ENCODE measurements at places on chromosomes 13 and 19.

DNA sequence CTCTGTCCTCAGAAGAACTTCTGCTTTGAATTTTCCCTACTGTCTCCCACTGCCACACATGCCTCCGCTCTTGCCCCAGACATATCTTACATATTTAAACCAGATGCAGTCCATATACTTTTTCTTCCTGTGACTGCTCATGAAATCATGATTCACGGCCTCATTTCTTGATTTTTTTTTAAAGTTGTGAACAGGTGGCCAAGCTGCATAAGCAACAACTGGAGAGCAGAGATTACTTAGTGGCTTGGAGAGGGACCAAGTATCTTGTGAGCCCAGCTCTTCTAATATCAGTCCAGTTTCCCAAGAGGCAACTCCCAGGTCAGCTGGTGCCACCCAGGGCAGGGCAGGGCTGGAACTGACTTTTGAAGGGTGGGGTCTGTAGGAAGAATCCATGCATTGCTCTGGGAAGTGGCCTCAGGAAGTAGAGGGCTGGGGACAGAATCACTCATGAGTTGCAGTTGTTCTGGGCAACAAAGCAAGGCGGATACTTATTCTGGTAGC is 152.4 kb downstream of the LMO7 start:
- DNase-seq: no peak

- DNase-seq: no peak
Observed at GRCh38 chr13:30696278-30697176, 38.8 kb upstream of the ALOX5AP start.

- DNase-seq: no peak
Observed at GRCh38 chr13:28564030-28564429, 69.1 kb upstream of the FLT1 start.

GRCh38 chr13:52879950-52880741 is 31.7 kb upstream of the PCDH8 start:
- no peak for DNase-seq

- DNase-seq: no peak
Observed at GRCh38 chr19:48424694-48425219, 21.0 kb upstream of the GRWD1 start.

GRCh38 chr19:33133438-33134031 is 1.6 kb downstream of the WDR88 start:
- DNase-seq: no peak

DNA sequence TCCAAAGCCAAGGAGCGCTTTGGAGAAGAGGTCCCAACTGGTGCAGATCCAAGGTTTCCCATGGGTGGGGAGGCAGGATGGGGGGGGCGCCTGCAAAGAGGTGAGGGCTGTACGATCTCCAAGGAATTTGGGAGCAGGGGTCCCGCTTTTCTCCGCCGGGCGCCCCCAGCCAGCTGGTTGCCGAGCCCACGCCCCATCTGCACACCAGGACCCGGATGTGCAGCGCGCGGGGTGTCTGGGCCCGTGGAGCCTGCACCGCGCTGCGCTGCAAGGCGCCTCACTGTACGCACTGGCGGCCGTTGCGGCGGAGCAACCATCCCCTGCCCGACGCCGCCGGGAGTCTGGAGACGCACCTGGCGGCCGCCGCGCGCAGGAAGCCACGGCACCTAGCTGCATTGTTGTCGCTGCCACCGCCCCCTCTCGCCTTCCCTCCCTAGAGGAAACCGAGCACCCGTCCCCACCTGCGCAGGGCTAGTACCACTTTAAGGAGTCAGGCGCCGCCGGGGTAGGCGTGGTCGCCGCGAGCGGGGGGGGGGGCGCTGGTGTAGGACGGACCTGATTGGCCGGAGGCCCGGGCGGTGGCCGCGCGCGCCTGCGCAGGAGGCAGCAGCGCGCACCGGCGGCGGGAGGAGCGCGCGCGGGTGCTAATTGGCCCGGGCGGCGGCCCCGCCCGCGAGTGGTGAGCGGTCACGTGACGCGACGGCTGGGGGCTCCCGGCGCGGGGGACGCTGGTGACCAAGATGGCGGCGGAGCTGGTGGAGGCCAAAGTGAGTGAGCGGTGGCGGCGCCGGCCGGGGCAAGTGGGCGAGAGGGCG is at the start of gene PIAS4:
Gene PIAS4, plus strand, starts transcription at position 716 of the 815 bp plus-strand sequence. Its CDS starts 25 bp downstream, at position 741.
- DNase-seq: peak; percentile 93

GRCh38 chr13:79767126-79767525 is 286.2 kb downstream of the NDFIP2 start:
- DNase-seq: no peak

DNA sequence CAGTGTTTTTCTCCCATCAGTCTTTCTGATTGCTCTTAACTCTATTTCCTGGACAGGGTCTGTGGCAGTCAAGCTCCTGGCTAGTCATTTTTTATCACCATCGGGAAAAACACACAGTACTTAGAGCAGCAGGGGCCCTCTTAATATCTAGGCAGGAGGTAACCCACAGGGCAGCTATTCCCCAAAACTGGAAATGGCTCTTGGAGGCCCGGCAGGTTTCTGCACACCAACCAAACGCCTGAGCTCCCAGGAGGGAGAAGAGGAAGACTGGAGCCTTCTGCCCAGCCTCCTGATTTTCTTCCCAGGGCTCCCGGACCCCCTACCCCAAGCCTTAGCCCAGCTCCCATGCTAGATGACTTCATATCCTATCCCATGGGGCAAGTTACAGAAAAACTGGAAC is 49.3 kb upstream of the VSTM2B start:
- no peak for DNase-seq

GRCh38 chr19:47305309-47305751 is 4.3 kb upstream of the C5AR1 start:
- peak; percentile 60 for DNase-seq

GRCh38 chr13:45949161-45949560 is 97.6 kb upstream of the SIAH3 start:
- no peak for DNase-seq

- DNase-seq: no peak
Observed at GRCh38 chr13:23628765-23629565, 58.8 kb downstream of the TNFRSF19 start.

Measured in stimulated activated CD4-positive, alpha-beta T cell treated with anti-CD3 and anti-CD28 coated beads, Interleukin-4, amount 100 ng/mL, for 1 hour (primary cell).